ENCODE measurements at places on chromosomes 5 and 9.

DNA sequence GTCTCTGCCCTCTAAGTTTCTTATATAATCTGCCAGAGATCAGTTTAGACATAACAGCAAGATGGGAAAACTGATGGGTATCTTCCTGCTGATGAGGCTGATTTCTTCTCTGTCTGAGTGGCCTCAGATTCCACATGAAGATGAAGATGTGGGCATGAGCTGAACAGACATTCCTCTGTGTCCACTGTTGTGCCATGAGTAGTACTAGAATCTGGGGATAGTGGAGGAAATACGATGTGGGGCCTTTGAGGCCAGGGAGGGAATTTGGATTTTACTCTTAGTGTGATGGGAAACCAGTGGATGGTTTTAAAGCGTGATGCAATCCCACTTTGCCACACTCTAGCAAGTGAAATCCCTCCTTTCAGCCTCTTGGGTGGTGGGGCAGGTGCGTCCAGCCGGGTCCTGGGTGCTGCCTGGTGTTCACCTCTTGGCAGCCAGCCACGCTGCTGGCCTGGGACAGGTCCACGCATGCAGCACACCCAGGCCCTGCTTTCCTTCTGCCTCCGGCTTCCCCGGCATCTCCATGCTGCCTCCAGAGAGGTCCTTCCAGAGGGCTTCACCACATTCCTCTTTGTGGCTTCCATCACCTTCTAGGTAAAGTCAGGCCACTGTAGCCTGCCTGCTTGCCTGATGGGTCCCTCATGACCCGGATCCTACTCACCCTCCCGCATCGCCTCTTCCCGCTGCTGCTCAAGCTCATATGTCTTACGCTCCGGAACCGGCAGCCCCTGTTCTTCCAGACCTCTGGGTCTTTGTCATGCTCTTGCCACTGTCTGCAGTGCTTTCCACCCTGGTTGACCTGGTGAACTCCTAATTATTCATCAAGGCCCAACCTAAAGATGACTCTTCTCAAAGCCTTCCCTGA is 28.1 kb upstream of the SH3PXD2B start:
- DNase-seq, result no peak

DNA sequence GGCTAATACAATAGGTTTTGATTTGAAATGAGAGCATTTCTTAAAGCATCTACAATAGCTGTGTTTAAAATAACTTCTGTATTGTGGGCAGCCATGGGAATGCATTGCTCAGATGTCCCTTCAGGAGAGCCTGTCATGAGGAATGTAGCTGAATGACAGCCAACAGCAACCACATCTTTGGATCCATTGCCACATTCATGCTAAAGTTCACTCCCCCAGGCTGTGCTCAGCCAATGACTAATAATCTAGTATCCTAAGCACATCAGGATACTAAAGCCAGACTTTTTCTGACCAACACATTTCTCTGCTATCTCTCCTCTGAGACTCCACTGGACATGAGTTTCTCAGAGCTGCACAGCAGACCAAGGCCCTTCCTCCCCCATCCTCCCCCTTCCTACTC is 45.5 kb downstream of the HTR1A start:
- no peak for DNase-seq

- DNase-seq, result no peak
Observed at GRCh38 chr5:68734781-68735180, 359.0 kb upstream of the SLC30A5 start.

GRCh38 chr5:179240561-179240960 is 104.7 kb downstream of the ADAMTS2 start:
- DNase-seq, result no peak

DNA sequence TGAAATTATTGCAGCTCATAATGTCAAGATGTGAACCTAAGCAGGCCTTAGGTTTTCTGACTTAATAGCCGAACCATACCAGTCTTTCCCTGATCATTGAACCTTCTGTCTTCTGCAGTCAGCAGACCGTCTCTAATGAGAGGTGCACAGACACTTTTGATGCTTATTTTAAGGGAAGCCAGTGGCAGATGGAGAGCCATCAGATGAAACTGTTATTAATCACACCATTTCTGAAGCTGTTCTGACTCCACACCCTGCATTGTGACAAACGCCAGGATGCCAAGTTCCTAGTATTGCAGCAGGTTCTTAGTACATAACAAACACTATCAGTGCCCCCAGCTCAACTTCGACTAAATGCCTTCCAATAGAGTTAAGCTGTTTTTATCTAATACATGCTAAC is 43.0 kb downstream of the PIK3R1 start:
- DNase-seq, result no peak

- no peak for DNase-seq
Observed at GRCh38 chr9:121720311-121721057, 69.0 kb downstream of the DAB2IP start.

GRCh38 chr5:5421149-5421960 is 1.1 kb upstream of the ICE1 start:
- DNase-seq, result no peak

GRCh38 chr5:79990205-79990597 is 861 bp downstream of the MTX3 start:
- DNase-seq, result no peak

Measured in H54 (cell line).